ENCODE measurements at places on chromosomes 16 and 17. TPM values are rescaled to one million over a fixed set of nuclear protein-coding genes. Genes with fewer than 3 reads are reported as not detected.

The SLC2A4 gene
- total RNA-seq = 6.8 TPM

The LLGL2 gene
- total RNA-seq = 9.9 TPM

The CES1 gene
- total RNA-seq = 5.6 TPM

The KRT32 gene
- total RNA-seq = not detected

The UBE2G1 gene
- total RNA-seq = 40.2 TPM

The CXCL16 gene
- total RNA-seq = 12.4 TPM

The SOCS7 gene
- 19.6 TPM for total RNA-seq

The SHPK gene
- 13.0 TPM for total RNA-seq

The NLRC3 gene
- total RNA-seq = 1.3 TPM

The XYLT1 gene
- 38.0 TPM for total RNA-seq

The NPW gene
- not detected for total RNA-seq

The MAP2K6 gene
- total RNA-seq = 5.0 TPM

The TMEM238L gene
- total RNA-seq = not detected

The TGFB1I1 gene
- 124 TPM for total RNA-seq

The LHX1 gene
- total RNA-seq = 3.6 TPM

DNA sequence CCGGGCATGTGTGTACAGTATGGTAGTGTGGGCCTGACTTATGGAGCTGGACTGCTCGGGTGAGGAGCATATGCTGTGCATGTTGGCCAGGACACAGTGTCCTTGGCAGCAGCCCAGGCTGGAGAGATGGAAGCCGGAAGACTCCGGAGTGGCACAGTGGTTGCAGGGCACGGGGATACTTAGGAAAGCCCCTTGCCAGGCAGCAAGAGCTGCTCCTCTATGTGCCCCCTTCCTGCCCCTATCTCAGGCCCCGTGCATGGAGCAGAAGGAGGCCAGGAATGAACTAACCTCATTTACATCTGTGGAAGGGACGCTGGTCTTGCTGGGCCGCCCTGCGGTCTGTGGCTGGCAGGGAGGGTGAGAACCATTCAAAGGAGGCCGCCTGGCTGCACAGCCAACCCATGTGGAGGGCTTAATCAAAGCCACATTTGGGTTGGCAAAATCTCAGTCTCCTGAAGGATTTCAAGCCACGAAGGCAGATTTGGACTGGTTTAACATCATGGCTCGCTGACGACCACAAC is 32.2 kb upstream of the RCVRN start:
- no peaks in the 10 kb centered on the region for H3K27me3 ChIP-seq
- no peaks in the 10 kb centered on the region for H3K36me3 ChIP-seq
- no peak overlapping the region for H3K27ac ChIP-seq
- DNase-seq = no peak
- peaks cover 4% of the 10 kb centered on the region for H3K4me1 ChIP-seq
- no peak overlapping the region for H3K4me3 ChIP-seq

DNA sequence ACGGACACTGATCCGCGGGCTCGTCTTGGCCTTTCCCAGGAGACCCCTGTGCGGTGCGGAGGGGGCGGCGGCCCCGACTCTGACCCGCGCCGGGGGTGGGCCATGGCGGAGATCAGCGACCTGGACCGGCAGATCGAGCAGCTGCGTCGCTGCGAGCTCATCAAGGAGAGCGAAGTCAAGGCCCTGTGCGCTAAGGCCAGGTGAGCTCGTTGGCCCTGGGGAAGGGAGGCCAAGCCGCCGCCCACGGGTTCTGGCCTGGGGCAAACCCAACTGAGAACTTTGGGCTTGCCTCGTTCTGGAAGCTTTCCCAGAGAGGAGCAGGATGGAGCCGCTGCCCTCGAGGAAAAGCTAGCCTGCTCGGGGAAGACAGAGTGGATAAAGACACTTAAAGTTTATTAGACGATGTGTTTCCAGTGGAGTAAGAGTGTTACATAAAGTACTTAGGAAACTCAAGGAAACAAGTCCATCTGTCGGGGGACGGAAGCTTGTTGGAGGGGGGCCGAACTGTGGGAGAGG is 540 bp downstream of the PPP4C start:
- H3K27ac ChIP-seq = peak overlapping the region; percentile 63
- H3K36me3 ChIP-seq = no peaks in the 10 kb centered on the region
- DNase-seq = no peak
- H3K27me3 ChIP-seq = no peaks in the 10 kb centered on the region
- H3K4me1 ChIP-seq = peaks cover 5% of the 10 kb centered on the region
- peak overlapping the region; percentile 86 for H3K4me3 ChIP-seq

- H3K27me3 ChIP-seq = no peaks in the 10 kb centered on the region
- no peak overlapping the region for H3K27ac ChIP-seq
- no peak overlapping the region for H3K4me3 ChIP-seq
Observed at GRCh38 chr17:19304209-19304608, 58.3 kb downstream of the B9D1 start.

DNA sequence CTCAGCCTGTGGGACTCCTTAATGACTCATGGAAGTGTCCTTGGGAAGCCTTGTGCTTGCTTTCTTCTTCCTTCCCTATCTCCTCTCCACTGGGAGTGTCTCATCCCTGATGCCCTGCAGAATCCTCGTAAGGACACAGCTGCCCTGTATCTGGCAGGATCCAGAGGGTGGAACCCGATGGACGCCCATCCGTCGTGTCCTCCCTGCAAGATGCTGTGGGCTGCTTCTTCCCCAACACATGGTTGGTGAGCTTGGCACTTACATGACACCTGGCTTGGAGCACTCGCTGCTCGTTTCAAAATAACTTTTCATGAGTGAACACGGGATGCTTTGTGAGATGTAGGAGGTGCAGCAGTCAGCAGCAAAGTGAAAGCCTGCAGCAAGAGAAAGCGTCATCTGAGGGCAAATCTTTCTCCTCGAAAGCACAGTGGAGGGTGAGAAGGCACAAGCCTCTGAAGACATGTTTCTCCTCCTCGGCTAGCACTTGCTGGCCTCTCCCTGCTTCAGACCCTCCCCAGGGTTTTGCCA is 3.3 kb downstream of the CCL15 start:
- H3K4me1 ChIP-seq = no peaks in the 10 kb centered on the region
- DNase-seq = no peak
- no peak overlapping the region for H3K27ac ChIP-seq
- no peak overlapping the region for H3K4me3 ChIP-seq

- DNase-seq = no peak
- H3K4me3 ChIP-seq = no peak overlapping the region
- no peaks in the 10 kb centered on the region for H3K4me1 ChIP-seq
- no peaks in the 10 kb centered on the region for H3K36me3 ChIP-seq
- H3K27ac ChIP-seq = no peak overlapping the region
- no peaks in the 10 kb centered on the region for H3K27me3 ChIP-seq
Observed at GRCh38 chr17:10666906-10667305, 9.8 kb upstream of the MYH3 start.

DNA sequence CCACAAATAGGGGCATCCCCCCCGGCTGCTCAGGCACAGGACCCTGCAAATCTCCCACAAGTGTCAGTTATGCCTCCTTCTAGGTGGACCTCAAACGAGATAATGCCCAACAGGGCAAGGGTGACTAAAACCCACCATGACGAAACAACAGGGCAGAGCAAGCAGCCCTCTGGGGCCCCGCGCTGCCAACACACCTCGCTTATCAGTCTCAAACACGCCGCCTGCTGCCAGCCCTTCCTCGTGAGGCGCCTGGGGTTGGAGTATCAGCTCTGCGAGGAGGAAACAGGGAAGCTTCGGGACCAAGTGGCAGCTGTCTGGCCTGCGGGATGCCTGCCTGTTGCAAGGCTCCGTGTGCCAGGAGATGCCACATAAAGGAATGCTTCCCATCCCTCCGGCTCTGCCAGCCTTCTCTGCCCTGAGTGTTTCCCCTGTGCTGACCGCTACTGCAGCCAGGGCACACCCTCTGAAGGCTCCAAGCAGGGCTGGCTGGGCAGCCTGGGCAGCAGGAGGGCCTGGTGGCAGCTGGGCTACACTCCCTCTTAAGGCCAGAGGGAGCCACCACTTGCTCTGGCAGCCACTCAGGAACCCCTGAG is 2.5 kb downstream of the SMIM5 start:
- H3K36me3 ChIP-seq = no peaks in the 10 kb centered on the region
- DNase-seq = no peak
- H3K27me3 ChIP-seq = no peaks in the 10 kb centered on the region
- no peak overlapping the region for H3K27ac ChIP-seq
- peaks cover 8% of the 10 kb centered on the region for H3K4me1 ChIP-seq

DNA sequence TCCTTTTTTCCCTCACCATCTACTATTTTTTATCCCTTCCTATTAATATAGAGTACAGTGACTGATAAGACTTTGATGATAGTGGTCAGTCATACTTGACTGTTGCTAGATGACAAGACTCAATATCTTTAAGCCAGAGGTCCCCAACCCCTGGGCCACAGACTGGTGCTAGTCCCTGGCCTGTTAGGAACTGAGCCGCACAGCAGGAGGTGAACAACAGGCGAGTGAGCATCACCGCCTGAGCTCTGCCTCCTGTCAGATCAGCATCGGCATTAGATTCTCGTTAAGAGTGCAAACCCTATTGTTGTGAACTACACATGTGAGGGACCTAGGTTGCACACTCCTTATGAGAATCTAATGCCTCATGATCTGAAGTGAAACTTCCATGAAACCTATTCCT is 341.3 kb downstream of the BCAS3 start:
- H3K27ac ChIP-seq = no peak overlapping the region
- H3K36me3 ChIP-seq = no peaks in the 10 kb centered on the region
- no peaks in the 10 kb centered on the region for H3K27me3 ChIP-seq

DNA sequence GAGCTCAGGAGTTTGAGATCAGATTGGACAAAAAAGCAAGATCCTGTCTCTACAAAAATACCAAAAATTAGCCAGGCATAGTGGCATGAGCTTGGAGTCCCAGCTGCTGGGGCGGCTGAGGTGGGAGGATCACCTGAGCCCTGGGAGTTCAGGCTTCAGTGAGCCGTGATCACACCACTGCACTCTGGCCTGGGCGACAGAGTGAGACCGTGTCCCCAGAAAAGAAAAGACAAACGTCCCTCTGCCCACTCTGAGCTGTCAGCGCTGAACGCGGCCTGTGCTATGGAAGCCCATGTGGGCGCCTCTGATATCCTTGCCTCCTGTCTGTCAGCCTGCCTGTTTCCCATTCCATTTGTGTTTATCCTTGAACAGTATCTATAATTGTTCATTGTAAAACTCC is 50.7 kb downstream of the FOXK2 start:
- peaks cover 9% of the 10 kb centered on the region for H3K4me1 ChIP-seq
- DNase-seq = no peak
- H3K27me3 ChIP-seq = no peaks in the 10 kb centered on the region
- no peak overlapping the region for H3K4me3 ChIP-seq
- no peak overlapping the region for H3K27ac ChIP-seq

- H3K4me3 ChIP-seq = no peak overlapping the region
- H3K27me3 ChIP-seq = no peaks in the 10 kb centered on the region
- no peaks in the 10 kb centered on the region for H3K36me3 ChIP-seq
- DNase-seq = no peak
Observed at GRCh38 chr17:32793841-32794240, 83.1 kb downstream of the MYO1D start.

GRCh38 chr16:21218153-21218552 is 6.8 kb upstream of the ZP2 start:
- DNase-seq = no peak
- H3K36me3 ChIP-seq = no peaks in the 10 kb centered on the region
- no peaks in the 10 kb centered on the region for H3K4me1 ChIP-seq

GRCh38 chr17:34709158-34709754 is 129.9 kb downstream of the TMEM132E start:
- DNase-seq = no peak
- no peaks in the 10 kb centered on the region for H3K4me1 ChIP-seq
- H3K27me3 ChIP-seq = no peaks in the 10 kb centered on the region

DNA sequence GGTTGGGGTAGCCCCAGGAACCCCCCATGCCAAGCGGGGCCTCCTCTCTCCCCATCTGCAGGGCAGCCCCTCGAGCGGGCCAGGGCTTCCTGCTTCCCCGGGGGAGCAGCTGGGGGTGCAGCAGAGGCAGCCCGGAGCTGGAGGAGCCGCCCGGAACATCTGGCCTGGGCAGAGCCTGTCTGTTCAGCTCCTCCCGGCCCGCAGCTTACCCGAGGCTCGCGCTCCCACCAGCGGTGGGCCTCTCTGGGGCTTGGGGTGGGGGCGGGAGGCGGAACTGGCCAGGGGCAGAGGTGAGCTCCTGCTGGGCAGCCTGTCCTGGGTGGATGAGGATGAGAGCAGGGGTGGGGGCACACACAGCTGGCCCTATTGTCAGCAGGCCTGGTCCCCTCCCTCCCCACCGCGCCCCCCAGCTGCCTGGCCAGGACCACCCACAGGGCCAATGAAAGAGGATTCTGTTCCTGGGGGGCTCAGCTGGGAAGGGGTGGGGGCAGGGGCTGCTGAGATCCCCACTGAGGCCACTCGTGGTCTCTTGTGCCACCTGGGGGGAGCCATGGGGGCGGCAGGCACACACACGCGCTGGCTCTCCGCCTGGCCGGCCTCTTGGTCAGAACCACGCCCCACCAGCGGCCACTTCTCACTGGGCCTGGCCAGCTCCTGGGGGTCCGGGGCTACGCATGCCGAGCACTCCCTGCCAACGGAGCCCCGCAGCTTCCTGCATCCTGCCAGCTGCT is 34.7 kb downstream of the BAHCC1 start:
- peak; percentile 75 for DNase-seq
- no peaks in the 10 kb centered on the region for H3K27me3 ChIP-seq
- peaks cover 14% of the 10 kb centered on the region for H3K4me1 ChIP-seq
- H3K36me3 ChIP-seq = no peaks in the 10 kb centered on the region

DNA sequence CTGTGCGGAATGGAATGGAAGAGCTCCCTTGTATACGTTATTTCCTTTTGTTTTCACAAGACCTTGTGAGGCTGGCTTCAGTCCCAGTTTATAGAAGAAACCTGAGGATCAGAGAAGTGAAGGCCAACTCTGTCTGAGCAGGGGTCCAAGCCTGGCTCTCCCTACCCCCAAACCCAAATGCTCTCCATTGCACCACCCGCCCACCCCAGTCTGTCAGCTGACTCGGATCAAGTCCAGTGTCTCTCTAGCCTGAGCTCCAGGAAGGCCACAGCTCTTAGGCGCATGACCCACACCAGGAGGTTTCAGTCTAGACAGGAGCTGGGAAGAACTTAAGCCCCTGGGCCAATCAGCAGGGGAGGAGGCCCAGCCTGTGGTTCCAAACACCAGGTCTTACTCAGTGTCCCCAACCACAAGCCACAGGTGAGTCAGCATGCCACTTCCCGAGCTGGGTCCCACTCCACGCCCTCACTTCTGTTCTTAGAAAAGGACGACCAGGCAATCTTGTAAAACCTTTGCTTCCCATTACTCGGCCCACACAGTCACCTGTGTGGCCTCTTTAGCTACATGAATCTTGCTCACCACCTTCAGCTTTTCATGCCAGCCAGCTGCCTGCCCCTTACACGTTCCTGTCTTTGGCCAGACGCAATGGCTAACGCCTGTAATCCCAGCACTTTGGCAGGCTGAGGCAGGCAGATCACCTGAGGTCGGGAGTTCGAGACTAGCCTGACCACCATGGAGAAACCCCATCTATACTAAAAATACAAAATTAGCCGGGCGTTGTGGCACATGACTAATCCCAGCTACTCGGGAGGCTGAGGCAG is 27.8 kb downstream of the TK2 start:
- peaks cover 16% of the 10 kb centered on the region for H3K4me1 ChIP-seq
- H3K36me3 ChIP-seq = no peaks in the 10 kb centered on the region
- DNase-seq = no peak
- H3K27ac ChIP-seq = no peak overlapping the region
- H3K4me3 ChIP-seq = no peak overlapping the region
- no peaks in the 10 kb centered on the region for H3K27me3 ChIP-seq

- peak; percentile 56 for DNase-seq
- H3K27me3 ChIP-seq = no peaks in the 10 kb centered on the region
- no peak overlapping the region for H3K4me3 ChIP-seq
- no peaks in the 10 kb centered on the region for H3K36me3 ChIP-seq
Observed at GRCh38 chr17:80795754-80796153, 195.9 kb upstream of the CHMP6 start.

GRCh38 chr16:50282010-50282538 is 15.7 kb downstream of the ADCY7 start:
- H3K4me1 ChIP-seq = peaks cover 8% of the 10 kb centered on the region
- no peak for DNase-seq
- H3K27ac ChIP-seq = no peak overlapping the region
- H3K36me3 ChIP-seq = no peaks in the 10 kb centered on the region

- H3K4me3 ChIP-seq = peak overlapping the region; percentile 73
- peak overlapping the region; percentile 93 for H3K27ac ChIP-seq
- no peak for DNase-seq
Observed at GRCh38 chr17:44898768-44899073, 524 bp downstream of the EFTUD2 start.
